ENCODE measurements at places on chromosomes 5 and 9. TPM values are rescaled to one million over a fixed set of nuclear protein-coding genes. Genes with fewer than 3 reads are reported as not detected.

Gene GPR151
- not detected for total RNA-seq

Gene ANP32B
- 76.3 TPM for total RNA-seq

DNA sequence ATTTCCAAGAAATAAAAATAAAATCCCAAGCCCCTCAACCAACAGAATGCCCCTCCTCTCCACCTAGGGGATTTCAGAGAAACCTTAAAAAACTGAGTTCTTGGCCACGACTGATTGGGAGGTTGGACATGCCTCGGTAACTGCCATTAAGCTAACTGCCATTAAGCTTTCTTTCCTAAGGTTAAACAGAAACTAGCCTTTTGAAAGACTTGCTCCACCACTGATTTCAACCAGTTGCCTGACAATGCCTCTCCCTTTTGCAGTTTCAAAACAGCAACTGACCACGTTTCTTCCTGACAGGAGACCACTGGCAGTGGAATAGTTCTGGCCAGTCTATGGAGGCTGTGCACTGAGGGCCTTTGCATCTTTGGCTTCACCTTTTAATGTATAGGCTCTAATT lies 39.3 kb upstream of the TRPC7 start:
- no peak overlapping the region for H3K4me3 ChIP-seq
- H3K27me3 ChIP-seq = no peaks in the 10 kb centered on the region
- no peaks in the 10 kb centered on the region for H3K4me1 ChIP-seq

DNA sequence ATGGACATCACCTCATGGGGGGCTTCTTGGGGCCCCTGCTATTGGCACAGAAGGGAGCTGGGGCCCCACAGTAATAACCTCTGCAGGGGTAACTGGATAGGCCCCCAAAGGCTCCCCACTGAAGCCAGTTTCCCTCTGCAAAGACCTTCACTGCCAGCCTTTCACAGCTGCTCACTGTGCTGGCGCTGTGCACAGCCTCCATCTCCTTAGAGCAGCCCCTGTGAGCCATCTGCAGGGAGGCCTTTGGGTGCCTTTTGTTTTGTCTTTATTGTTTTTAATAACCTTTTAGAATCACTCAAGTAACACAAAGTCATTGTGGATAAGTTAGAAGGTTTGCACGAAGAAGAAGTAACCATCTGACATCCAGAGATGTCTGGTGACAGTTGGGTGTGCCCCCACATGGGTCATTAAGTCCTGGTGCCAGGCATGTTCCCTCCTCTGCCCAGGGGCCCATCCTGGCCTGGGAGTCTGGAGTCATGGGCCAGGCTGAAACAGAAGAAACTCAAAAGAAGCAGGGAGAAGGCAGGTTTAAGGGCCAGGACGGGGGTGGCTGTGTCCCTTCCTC lies 42.7 kb downstream of the NCS1 start:
- no peak for DNase-seq
- H3K4me3 ChIP-seq = no peak overlapping the region
- no peak overlapping the region for H3K27ac ChIP-seq
- H3K36me3 ChIP-seq = no peaks in the 10 kb centered on the region
- no peaks in the 10 kb centered on the region for H3K27me3 ChIP-seq

DNA sequence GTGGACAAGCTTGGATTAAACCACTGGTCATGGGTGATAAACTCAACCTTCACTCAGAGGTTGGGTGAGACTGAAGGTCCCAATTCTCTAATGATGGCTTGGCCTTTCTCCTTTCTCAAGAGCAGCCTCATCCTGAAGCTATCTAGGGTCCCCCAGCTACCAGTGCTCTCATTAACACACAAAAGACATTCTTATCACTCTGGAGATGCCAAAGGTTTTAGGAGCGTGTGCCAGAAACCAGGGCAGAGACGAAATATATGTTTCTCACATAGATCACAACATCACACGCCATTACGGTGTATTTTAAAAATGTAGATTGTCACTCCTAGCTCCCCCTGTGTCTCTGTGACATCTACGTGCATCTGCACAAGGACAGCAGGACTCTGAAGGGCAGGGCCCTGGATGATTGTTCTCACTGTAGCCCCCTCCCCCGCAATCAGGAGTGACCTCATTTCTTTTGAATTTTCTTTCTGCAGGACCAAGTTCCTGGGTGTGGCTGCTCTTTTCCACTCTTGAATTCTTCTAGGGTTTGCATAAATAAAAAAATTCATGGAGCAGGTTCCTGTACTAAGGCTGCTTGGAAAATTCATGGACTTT lies 311.3 kb downstream of the GADD45G start:
- no peaks in the 10 kb centered on the region for H3K4me1 ChIP-seq
- DNase-seq = no peak
- H3K27me3 ChIP-seq = no peaks in the 10 kb centered on the region
- no peak overlapping the region for H3K4me3 ChIP-seq
- H3K27ac ChIP-seq = no peak overlapping the region
- H3K36me3 ChIP-seq = no peaks in the 10 kb centered on the region

Data from Karpas-422 (cell line).